ENCODE measurements at places on chromosomes 12 and 14. TPM values are rescaled to one million over a fixed set of nuclear protein-coding genes. Genes with fewer than 3 reads are reported as not detected.

GRCh38 chr14:23033801-23034497, 751 bp downstream of the PSMB5 start:
- no peak for ATAC-seq

The STYK1 gene
- 0.17 TPM for total RNA-seq

DNA sequence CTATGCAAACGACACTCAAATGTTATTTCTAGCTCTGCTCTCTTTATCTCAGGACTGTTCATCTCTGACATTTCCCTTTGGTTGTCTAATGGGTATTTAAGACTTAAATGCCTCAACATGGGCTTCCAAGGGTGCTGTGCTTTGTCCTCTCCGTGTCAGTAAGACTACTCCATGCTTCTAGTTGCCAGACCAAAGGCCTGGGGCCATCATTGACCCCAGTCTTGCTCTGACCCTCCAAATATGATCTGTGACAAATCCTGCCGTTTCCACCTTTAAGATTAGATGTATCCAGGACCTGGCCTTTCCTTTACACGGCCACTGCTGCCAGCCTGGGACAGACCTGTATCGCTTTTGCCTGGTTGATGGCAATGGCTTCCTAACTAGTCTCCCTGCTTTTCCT, 126.3 kb upstream of the DYRK2 start:
- no peak for ATAC-seq

DNA sequence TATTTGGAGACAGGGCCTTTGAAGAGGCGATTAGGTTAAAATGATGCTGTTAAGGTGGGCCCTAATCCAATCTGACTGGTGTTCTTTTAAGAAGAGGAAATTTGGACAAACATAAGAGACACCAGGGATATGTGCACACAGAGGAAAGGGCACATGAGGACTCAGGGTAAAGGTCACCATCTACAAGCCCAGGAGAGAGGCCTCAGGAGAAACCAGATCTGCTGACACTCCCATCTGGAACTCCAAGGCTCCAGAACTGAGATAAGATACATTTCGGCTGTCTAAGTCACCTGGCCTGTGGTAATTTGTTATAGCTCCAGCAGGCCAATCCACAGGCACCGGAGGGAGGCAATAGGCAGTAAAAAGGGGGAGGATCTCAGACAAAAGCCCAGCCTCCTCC, 48.6 kb downstream of the KICS2 start:
- ATAC-seq: no peak

GRCh38 chr12:65681226-65681625, 143.1 kb upstream of the HMGA2 start:
- no peak for ATAC-seq

- no peak for ATAC-seq
These were observed 414.1 kb upstream of the STXBP6 start for GRCh38 chr14:25464078-25464477.

- ATAC-seq: no peak
These were observed 23.6 kb downstream of the SAMD4A start for GRCh38 chr14:54590481-54590880.

The RAB2B gene
- total RNA-seq: 30.6 TPM

DNA sequence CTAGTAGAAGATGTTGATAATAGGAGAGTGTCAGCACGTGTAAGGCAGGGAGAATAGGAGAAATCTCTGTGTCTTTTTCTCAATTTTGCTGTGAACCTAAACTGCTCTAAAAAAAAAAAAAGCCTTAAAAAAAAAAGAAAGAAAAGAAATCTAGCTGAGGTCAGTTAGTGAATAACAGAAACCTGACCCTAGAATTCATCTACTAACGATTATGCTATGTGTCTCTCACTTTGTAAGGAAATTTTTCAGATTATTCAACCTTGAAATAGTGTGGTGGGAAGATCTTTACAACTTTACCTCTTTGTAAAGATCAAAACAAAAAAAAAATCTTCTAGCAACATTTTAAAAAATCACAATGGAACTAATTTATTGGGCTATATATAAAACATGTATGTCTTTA, 995.7 kb downstream of the GALC start:
- no peak for ATAC-seq

GRCh38 chr12:52132754-52133161, 53.3 kb downstream of the SMIM41 start:
- no peak for ATAC-seq

GRCh38 chr12:107493666-107494065, 191.9 kb upstream of the PWP1 start:
- no peak for ATAC-seq

DNA sequence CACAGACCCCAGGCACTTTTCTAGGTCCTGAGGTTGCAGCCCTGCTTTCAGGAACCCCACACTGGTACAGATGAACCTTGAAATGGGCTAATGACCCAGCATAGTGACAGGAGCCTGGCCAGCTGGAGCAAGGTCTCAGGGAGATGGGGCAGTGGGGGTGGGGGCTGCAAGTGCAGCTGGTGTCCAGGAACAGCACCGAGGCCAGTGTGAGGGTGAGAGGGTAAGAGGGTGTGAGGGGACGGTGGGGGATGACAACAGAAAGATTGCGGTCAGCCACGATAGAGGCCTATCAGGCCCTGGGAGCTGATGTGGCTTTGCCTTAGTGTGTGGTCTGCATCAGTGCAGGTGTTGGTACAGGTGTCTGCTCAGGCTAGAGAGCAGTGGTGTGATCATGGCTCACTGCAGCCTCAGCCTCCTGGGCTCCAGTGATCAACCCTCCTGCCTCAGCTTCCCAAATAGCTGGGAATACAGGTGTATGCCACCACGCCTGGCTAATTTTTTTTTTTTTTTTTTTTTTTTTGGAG, 59.7 kb downstream of the EP400 start:
- ATAC-seq: no peak

The OR6C2 gene
- total RNA-seq: not detected

The KCNC2 gene
- total RNA-seq: not detected

DNA sequence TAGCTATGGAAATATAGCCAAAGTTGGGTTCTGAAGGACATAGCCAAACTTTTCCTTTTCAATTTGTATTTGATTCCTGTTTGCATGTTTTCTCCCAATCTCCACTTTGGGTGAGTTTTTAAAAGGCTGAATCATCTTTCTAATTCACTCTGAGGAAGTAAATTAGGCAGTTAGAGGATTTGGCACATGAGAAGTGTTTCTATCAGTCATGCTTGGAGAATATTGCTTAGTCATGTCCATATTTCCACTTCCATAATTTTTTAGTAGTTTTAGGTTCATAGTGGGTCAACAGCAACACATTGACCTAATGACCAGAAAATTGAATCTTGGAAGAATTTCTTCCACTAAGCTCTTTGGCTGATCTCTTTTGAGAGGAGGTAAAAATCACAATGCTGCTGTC, 21.8 kb downstream of the IRAK3 start:
- ATAC-seq: no peak

DNA sequence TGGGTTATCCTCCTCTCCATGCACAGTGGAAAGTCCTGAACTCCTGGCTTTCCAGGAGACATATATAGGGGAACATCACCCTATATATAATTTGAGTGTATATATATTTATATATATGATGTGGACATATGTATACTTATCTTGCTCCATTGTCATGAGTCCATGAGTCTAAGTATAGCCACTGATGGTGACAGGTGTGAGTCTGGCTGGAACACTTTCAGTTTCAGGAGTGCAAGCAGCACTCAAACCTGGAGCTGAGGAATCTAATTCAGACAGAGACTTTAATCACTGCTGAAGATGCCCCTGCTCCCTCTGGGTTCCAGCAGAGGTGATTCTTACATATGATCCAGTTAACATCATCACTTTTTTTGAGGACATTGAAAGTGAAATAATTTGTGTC, 4.4 kb downstream of the SSTR1 start:
- ATAC-seq: no peak

GRCh38 chr12:48075832-48076231, 30.0 kb downstream of the SENP1 start:
- ATAC-seq: no peak

DNA sequence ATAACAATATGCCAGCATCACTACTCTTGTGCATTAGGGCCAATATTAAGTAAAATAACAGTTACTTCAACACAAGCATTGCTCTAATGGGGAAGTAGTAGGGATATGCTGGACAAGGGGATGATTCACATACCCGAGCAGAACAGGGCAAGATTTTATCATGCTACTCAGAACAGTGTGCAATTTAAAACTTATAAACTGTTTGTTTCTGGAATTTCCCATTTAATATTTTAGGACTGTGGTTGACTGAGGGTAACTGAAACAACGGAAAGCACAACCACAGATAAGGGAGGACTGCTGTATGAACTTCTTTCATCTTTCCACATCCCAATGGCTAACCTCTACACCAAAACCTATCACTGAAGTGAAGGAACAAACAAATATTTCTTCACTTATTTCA, 36.8 kb downstream of the SARNP start:
- ATAC-seq: no peak

- ATAC-seq: peak; percentile 80
These were observed 64.8 kb upstream of the TMEM260 start for GRCh38 chr14:56514663-56515371.

DNA sequence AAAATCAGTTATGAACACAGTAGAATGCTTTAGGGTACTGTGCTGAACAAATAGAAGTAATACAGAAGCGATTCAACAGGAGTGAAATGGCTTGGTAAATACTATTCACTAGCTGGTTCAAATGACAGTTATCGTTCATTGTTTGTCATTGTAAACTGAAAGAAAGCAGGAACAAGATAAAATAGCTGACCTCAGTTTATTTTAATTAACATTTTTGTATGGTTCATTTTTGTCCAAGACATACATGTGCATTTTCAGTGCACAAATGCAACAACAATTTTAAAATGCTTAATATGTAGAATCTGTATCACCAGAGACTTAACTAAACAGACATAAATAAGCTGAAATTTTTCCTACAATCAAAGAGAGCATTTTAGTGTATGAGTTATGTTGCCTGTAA, 49.9 kb downstream of the ALX1 start:
- no peak for ATAC-seq

- ATAC-seq: no peak
These were observed 2.0 kb downstream of the MGP start for GRCh38 chr12:14883686-14884085.

GRCh38 chr14:49526101-49526500, 60.1 kb downstream of the RPS29 start:
- no peak for ATAC-seq

The HSPB8 gene
- total RNA-seq: not detected

- no peak for ATAC-seq
These were observed 17.1 kb upstream of the FAM234B start for GRCh38 chr12:13027032-13027431.

DNA sequence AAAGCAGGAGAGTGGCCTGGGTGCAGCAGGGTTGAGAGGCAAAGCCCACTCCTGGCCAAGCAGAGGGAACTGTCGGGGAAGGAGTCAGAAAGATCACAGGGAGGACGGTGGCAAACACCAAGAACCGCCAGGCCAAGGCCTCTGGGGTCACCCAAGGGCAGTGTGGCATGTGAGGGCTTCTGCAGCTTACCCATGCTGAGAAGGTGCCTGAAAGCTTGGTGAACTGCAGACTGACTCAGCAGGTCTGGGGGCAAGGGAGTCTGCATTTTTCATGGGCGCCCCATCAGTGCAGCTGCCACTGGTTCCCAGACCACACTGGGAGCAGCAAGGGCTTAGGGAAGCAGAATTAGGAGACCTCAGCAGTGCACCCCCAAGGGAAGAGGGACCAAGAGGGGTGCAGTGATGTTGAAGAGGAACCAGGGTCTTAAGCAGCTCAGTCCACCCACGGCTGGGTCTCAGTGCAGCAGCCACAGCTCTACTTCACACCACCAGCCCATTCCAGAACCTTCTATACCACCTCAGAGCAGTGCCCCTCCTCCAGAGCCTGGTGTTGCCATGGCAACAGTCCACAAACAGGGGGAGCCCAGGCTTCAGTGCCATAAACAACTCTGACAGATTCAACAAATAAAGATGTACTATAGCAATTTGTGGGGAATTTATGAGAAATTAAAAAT, 59.4 kb downstream of the ITPK1 start:
- ATAC-seq: no peak

DNA sequence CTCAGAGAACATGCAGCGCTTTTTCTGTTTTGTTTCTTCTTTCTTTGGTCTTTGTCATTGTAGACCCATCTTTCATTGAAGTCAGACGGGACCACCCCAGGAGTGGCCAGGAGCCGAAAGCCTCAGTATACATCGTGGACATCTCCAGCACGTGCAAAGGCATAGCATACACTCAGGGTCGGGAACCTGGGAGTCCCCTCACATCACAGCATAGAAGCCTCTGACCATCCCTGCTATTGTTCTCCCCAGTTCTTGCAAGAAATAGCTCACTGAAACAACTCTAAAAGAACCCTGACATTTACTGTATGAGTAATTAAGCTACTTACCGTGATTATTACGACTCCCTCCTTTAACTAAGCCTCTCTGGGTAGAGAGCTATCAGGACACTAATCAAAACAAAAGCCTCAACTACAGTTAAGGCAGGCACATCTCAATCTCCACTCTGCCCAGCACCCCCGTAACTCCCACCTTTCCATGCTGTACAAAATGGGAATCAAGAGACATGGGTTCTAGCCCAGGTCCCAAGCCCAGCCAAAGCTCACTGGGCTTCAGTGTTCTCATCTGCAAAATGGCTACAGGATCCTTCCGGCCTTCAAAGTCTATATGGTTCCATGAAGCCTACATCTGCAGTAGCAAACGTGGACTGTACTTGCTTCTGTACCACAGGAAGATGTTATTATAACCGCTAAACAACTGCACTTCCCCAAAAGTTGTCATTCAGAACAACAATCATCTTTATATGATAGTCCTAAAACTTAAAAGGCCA, 6.7 kb downstream of the CCDC88C start:
- ATAC-seq: peak; percentile 60

DNA sequence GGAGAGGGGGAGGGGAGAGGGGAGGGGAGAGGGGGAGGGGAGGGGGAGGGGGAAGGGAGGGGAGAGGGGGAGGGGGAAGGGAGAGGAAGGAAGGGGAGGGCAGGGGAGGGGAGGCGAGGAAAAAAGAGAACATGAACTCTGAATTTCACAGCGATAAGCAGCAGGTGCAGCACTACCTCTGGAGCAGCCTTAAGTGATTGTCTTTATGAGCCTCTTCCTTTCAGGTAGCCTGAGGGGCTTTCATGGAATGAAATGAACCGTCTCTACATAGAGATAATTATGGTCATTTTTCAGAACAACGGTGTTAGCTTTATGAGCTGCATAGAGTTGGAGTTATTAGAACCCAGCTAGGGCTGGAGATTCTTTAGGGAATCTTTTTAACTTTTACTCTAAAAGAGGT, 18.1 kb upstream of the PTCSC3 start:
- ATAC-seq: no peak

The PRKAB1 gene
- 26.6 TPM for total RNA-seq

- ATAC-seq: no peak
These were observed 37.3 kb upstream of the PLEKHG7 start for GRCh38 chr12:92665496-92665895.
